Epithelial cell of prostate (primary cell): ENCODE measurements at places on chromosomes 11 and 22.

- DNase-seq, result no peak
These were observed 2.6 kb downstream of the VSIG10L2 start for GRCh38 chr11:125948278-125949051.

DNA sequence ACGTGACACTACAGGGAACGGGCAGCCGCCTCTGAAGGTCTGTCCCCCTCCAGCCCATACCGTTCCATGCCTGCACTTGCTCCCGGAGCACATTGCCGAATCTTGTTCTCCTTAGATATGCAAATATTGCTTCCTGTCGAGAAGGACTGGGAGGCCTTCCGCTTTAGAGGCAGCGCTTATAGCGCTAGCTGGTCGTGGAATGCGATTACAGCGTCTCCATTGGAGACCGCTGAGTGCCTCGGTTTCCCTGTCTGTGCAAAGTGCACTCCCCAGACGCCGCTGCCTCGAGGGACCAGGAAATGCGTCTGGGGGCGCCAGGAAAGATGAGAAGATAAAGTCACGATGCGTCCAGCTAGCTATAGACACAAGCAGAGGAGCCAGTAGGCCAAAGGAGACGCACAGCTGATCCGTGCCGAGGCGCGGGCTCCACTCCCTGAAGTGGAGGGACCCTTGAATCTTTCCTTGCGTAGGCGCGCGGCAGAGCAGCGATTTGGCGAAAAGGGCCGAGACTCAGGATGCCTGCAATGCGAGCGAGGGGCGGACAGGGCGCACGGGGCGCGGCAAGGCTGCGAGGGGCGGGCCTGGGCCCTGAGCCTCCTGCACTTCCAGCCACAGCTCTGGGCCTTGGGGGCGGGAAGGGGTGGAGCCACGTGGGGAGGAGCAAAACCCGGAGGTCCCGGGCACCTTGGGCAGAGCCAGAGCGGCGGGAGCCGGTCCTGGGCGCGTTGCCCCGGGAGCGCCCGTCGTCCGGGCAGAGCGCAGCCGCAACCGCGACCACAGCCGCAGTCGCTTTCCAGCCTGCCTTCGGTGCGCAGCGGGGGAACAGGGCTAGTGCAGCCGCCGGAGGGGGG is at the start of gene RASSF10:
Gene RASSF10 (plus strand): TSS at position 692 of the 851 bp plus-strand sequence. CDS start 261 bp downstream, outside the sequence.
- no peak for DNase-seq

GRCh38 chr11:14927146-14927545 is 35.1 kb upstream of the CYP2R1 start:
- peak; percentile 37 for DNase-seq

GRCh38 chr11:18632841-18633240 is 1.3 kb downstream of the SPTY2D1 start:
- no peak for DNase-seq

DNA sequence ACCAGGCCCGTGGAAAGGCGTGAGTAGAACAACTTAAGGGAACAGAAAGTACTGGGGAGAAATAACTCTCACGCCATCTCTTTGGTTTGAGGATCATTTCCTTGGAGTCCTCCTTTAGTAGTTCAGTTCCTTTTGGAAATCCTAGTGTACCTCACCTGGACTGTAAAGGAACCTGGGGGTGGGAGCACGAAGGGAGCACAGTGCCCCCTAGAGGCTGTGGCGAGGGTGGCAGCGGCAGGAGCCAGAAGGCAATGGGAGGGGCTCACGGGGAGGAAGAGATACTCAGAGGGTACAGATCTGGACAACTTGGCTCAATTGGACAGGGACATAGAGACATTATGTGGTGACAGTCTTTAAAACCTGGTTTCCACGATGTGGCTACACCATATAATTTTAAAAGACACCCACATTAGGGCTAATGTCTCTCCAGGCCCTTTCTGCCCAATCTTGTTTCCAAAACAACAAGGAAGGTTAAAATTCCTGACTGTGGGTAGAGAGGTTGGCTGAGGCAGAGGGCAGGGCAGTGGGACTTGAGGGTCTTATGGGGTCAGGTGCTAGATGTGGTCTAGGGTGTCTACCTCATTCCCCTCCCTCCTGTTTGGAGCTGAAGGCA is 87.0 kb downstream of the CSNK2A3 start:
- no peak for DNase-seq

GRCh38 chr11:70030412-70030811 is 47.7 kb upstream of the ANO1 start:
- no peak for DNase-seq
